ENCODE measurements at places on chromosomes 3 and 15.

GRCh38 chr15:42427429-42428223 lies 63.3 kb downstream of the ZNF106 start:
- no peaks in the 10 kb centered on the region for H3K27me3 ChIP-seq
- no peaks in the 10 kb centered on the region for H3K4me1 ChIP-seq
- no peak overlapping the region for H3K4me3 ChIP-seq

GRCh38 chr3:65109966-65110500 lies 422.2 kb upstream of the ADAMTS9 start:
- no peaks in the 10 kb centered on the region for H3K27me3 ChIP-seq
- H3K4me1 ChIP-seq: no peaks in the 10 kb centered on the region
- H3K27ac ChIP-seq: no peak overlapping the region
- H3K4me3 ChIP-seq: no peak overlapping the region

GRCh38 chr15:96170979-96171739 lies 159.3 kb upstream of the NR2F2 start:
- H3K27me3 ChIP-seq: no peaks in the 10 kb centered on the region
- H3K4me3 ChIP-seq: peak overlapping the region; percentile 7
- H3K27ac ChIP-seq: no peak overlapping the region

- no peaks in the 10 kb centered on the region for H3K36me3 ChIP-seq
- no peaks in the 10 kb centered on the region for H3K27me3 ChIP-seq
- H3K4me3 ChIP-seq: no peak overlapping the region
- no peak for DNase-seq
- H3K4me1 ChIP-seq: no peaks in the 10 kb centered on the region
- no peak overlapping the region for H3K27ac ChIP-seq
These were observed 114.9 kb downstream of the GMNC start for GRCh38 chr3:190747571-190747970.

GRCh38 chr15:60070838-60071493 lies 66.9 kb downstream of the FOXB1 start:
- H3K4me1 ChIP-seq: no peaks in the 10 kb centered on the region
- no peaks in the 10 kb centered on the region for H3K36me3 ChIP-seq
- no peaks in the 10 kb centered on the region for H3K27me3 ChIP-seq
- no peak overlapping the region for H3K4me3 ChIP-seq
- H3K27ac ChIP-seq: no peak overlapping the region
- no peak for DNase-seq

Measured in right lobe of liver (tissue), 6 donors.